ENCODE measurements at places on chromosomes 5 and 9.

DNA sequence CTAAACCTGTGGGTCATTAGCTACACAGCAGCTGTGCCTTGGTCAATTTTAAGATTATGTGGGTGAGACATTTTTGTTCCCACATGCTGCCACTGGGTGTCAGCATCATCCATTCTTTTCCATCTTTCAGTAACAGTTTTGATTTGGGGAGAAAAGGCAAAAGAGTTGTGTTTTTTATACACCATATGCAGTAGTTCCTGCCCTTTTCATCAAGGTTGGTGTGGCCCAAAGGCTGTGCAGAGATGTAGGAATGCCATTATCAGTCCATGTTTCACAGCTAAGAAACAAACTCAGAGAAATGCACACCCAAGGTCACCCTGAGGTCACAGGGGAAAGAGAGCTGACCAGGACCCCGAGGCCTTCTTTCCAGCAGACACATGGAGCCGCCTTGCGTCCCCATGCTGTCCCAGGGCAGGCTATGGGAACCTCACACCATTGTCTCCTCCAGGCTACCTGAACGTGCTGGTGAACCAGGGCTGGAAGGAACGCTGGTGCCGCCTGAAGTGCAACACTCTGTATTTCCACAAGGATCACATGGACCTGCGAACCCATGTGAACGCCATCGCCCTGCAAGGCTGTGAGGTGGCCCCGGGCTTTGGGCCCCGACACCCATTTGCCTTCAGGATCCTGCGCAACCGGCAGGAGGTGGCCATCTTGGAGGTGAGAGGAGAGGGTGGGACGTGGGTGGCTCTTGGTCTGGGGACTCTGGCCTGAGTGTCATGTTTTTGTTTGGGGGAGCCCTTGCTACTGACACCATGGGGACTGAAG, 27.8 kb upstream of the GRPEL2 start:
- DNase-seq, result no peak

DNA sequence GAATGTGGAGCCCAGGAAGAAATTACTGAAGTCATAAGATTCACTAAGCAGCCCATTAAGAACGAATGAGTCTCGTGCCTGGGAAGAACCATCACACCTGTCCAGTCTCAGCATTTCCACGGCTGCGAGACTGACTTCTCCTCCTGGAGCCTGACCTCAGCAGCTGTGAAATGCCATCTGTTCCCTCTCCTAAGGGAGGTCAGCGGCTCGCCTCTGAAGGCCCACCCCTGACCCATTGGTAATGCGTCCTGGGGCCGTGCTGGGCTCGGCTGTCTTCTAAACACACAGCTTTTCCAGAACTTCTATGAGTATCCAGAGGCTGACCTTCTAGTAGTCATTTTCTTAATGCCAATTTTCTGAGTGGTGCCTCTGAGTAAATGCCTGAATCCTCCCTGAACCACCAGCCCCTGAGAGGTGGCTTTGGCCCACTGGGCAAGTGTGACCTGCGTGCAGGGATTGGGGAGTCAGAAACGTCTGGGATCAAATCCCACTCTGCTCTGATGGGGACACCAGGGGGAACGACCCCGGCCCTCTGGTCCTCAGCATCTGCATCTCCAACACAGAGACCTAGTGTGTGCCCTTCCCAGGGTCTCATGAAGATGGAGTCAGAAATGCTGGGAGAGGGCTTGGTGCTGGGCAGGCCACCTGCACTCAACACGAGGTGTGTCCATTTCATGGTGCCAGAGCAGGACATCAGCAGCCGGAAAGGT, 5.7 kb downstream of the SLC6A3 start:
- no peak for DNase-seq

DNA sequence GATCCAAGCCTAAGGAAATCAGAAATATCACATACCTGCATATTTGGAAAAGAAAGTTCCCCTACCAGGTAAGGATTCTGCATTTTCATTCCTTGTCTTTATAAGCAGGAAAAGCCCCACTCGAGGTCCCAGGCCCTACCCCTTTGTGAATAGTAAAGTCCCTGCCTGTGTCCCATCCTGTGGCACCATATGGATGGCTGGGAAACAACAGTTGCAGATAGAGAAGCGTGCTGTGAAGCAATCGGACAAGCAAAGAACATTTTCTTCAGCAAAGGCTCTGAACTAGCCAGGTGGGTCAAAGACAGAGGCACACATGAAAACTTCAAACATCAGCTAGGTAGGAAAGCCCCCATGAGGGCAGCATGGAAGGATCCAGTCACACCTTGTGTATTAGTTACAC, 169.3 kb downstream of the NR2F1-AS1 start:
- no peak for DNase-seq

GRCh38 chr5:15807871-15808270, 307.9 kb downstream of the FBXL7 start:
- DNase-seq, result peak; percentile 50

DNA sequence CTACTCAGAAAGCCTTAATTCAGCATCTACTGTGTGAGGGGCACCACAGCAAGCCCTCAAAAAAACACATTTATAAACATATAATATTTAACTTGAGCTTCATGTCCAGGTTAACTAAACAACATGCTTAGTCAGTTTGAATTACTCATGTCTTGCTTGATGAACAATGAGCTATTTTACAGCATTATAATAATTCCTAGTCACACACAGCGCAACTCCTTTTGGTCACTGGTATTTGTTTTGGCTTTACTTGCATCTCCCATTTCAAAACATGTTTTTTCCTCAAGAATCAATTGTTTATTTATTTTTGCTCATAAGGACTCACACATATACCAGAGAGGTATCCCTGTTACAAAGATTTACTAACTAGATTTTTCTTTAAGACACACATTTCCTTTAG, 616.7 kb upstream of the DAB2 start:
- no peak for DNase-seq

DNA sequence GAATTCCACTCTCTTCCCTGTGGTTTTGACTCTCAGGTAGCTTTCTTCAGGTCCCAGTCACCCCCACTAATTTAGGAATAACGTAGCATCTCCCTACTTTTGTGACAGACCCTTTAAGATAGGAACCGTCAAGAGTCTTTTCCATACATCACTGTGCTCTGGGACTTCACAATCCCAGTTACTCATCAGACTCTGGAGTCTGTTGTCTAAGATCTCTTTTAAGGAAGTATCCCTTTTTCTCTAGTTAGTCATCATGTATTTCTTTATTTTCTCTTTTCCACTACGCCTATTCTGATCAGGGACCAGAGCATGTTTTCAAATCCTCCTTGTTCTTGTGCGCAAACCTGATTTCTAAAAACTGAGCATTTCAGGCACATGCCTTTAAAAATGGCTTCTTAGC, 143.0 kb downstream of the GOLPH3 start:
- DNase-seq, result no peak

- no peak for DNase-seq
Measured at GRCh38 chr9:97808972-97809371, 44.1 kb upstream of the FOXE1 start.
